ENCODE measurements at places on chromosomes 3 and 15.

DNA sequence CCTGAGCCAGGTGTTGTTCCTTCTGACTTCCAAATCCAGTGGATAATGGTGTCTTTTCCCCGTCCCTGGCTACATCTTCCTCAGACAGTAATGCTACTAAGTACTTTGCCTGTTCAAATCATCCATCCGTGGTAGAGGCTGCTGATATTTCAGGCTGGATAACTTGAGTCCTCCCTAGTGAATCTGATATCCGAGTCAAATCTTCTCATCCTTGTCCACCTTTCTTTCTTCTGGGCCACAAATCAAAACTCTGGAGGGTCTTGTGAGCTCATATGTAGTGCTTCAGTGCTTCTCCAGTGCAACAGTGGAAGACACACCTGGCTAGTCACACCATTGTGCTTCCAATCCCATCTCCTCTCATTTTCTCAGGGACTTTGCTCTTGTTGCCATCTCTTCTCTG, 11.2 kb downstream of the SH3GL3 start:
- no peak for DNase-seq

DNA sequence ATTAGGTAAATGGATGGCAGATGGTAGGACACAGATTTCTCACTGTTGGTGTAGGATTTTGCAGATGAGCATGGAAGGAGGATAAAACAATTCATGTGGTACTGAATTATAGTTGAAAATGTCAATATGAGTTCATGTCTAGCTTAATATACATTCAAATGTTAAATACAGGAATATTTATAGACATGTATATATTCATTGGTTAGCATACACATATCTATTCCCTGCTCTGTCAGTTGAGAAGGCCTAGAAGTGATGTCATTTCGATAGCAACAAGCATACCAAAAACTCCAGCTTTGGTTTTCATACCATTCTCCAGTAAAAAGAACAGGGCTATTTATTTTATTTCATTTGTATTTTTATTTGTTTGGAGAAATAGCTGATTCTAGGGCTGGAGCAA, 497.1 kb downstream of the EPHB1 start:
- DNase-seq: no peak

DNA sequence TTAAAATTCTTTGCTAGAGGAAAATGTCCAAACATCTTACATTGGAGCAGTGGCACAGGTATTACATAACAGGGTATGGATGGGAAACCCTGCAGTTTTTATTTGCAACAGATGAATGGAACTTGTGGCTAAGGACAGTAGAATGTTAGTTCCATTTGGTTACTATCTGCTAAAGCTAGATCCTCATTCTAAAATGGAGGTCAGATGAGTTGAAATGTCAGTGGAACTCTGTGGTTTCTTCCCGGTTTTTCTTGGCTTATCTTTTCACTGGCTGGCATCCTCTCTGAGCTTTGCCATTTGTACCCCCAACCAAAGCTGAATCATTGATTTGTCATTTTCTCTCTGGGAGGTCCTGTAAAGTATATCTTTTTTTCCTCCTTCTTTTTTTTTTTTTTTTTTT, 68.9 kb downstream of the ARMC8 start:
- peak; percentile 9 for DNase-seq

DNA sequence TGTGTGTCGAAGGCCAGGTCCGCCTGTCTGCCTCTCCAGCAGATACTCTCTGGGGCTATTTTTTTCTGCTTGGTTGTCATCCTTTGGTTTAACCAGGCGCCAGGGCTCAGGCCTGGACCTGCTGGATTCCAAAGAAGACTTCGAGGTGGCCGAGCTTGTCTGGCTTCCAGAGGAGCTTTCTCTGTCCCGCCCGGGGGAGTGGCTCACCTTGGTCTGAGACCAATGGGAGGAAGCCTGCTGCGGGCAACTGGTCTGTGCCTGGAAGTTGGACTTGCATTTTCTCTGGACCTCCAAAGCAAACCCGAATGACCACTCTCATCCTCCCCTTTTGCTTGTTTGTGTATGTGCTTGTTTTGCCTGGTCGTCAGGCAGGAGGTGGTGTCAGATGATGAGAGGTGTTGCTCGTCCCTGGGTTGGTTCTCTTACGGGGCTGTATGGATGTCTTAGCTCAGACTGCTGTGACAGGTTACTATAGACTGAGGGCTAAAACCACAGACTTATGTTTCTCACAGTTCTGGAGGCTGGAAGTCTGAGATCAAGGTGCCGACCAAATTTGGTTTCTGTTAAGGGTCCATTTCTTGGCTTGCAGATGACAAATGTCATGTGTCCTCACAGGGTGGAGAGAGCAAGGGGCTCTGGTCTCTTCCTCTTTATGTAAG, 19.3 kb downstream of the IGF1R start:
- no peak for DNase-seq

GRCh38 chr3:26460985-26461384, 161.6 kb upstream of the LRRC3B start:
- DNase-seq: no peak

DNA sequence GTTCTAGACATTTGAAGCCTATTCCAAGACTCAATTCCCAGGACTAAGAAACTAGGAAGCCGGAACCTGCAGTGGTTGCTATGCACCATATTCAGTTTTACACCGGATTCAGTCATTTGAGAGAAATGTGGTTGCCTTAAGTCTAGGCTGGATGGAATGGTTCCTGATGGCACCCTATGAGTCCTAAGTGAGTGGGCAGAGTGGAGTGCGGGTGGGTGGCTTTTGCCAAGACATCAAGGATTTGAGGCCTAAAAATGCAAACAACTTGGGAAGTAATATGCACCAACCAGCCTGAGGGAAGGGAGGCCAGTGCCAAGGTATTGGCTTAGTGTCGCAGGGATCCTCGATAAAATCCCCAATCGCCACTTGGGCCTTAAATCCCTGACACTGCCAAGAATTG, 4.2 kb upstream of the CD276 start:
- DNase-seq: no peak

GRCh38 chr3:43994657-43995546, 246.8 kb upstream of the TOPAZ1 start:
- peak; percentile 43 for DNase-seq

- DNase-seq: peak; percentile 81
These were observed 21.3 kb downstream of the EPHB3 start for GRCh38 chr3:184582646-184583577.

- no peak for DNase-seq
These were observed 116.1 kb upstream of the KLHL25 start for GRCh38 chr15:85910834-85911233.

DNA sequence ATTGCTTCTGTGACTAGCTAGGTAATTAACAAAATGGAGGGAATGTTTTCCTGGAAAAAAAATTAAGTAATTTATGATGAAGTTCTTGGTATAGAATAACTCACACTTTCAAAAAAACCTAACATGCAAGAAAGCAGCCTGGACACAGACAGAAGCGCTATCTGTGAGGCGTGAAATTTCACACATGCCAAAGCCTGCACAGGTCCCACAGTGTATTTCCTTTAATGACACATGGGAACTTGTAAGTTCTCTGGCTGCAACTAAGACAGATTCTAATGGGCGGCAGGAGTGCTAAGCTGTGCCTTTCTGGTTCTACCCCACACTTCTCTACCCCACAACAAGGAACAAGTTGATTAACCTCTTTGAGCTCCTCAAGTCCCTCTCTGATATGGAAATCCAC, 84.9 kb upstream of the NEO1 start:
- no peak for DNase-seq

DNA sequence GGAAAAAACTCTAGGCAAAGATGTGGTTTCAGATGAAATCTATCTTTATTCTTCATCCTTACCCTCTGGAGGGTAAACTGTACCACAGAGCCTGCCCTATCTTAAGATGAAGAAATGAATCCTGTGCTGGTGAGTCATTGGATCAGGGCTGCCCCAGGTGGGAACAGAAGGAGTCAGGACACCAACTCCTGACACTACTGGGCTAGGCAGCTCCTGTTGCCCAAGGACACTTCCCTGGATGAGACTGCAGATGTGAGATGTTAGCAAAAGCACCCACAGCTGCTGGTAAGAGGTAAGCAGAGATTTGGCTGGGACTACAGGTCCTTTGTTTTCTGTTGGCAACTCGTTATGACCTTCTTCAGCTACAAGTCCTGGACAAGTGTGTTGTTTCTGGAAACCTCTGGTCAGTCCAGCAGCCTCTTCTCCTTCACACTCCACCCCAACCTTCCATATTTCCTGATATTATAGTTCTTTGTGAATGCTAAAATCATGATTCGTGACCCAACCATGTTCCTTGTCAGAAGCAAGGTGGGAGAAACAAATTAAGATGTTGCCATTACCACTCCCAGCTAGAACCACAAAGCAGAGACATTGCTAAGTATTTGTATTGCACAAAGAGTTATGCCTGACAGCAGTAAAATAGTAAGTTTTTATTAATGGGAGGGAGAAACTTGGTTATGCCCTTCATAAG, 104.2 kb upstream of the TGFBR2 start:
- DNase-seq: peak; percentile 65

GRCh38 chr3:193991666-193992424, 144.1 kb upstream of the HES1 start:
- no peak for DNase-seq

DNA sequence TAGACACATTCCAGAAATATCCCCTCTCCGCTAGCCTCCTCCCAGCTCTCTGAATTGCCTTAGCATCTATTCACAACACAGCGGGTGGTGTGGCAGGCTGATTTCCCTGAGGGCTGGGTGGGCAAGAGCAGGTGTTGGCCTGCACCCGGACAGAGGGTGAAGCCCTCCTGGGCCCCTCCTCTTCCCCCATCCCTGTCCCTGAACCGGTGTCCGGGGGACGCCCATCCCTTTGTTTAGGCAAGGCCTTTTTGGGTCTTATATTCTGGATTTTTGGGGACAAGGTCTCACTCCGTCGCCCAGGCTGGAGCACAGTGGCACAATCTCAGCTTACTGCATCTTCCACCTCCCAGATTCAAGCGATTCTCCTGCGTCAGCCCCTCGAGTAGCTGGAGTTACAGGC, 55.2 kb upstream of the KLHL25 start:
- no peak for DNase-seq

DNA sequence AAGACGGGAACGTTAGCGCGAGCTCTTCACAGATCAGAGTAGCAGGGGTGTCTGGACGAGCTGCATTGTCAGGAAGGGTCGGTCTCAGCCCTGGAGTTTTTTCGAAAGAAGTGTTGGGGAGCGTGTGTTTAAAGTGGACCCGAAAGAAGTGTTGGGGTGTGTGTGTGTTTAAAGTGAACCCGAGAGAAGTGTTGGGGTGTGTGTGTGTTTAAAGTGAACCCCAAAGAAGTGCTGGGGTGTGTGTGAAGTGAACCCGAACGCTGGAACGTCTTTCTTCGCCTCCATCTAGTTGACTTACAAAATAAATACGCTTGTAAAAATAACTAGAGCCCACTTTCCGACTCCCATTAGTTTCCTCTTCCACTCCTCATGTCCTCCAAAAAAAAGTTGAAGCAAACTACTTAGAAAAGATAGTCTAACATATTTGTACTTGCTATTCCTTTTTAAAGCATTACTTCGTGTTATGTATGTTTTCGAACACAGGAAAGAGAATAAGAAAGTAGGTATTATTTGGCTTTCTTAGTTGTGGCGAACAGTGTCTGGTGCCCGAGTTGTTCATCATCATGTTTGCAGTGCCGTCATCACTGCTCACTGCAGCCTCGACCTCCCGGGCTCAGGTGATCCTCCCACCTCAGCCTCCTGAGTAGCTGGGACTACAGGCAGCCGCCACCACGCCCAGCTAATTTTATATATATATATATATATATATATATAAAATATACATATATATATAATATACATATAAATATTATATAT, 1.0 kb downstream of the LRCH3 start:
- DNase-seq: peak; percentile 35

GRCh38 chr3:133830071-133830470, 24.5 kb downstream of the SRPRB start:
- DNase-seq: no peak

GRCh38 chr3:72176537-72177041, 391.6 kb upstream of the PROK2 start:
- no peak for DNase-seq

DNA sequence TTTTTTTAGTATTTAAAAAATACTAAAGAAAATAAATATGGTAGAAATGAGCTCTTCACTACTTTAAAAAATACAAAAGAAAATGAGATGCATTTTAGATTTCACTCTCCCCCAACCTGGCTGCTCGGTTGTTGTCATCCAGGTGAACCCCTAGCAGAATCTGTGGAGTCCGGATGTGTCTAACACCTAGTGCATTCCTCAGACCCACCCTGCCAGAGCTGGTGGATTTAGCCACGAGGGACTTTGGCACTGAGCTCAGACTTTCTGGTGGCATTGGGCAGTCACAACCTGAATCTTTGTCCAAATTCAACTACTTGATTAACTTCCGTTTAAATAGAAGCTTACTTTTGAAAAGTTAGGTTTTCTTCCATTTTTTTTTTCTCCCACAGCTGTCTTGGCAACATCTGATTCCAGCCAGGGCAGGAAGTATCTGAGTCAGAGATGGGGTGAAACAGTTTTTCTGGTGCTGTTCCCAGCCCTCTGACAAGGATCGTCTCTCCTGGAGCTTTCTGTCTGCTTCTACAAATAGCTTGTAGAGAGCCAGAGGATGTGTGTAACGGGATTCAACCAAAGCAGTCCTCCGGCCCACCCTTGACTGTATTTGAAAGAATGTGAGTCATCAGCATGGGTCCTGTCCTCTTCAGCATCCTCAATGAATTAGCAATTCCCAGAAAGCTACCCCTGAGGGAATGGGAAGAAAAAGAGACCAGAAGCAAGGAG, 301.8 kb upstream of the MCTP2 start:
- DNase-seq: peak; percentile 87

- DNase-seq: peak; percentile 49
These were observed at the start of gene LYSMD2 for GRCh38 chr15:51737522-51738305. LYSMD2 (minus strand) TSS chr15:51737655; CDS start chr15:51737622, 33 bp downstream.

DNA sequence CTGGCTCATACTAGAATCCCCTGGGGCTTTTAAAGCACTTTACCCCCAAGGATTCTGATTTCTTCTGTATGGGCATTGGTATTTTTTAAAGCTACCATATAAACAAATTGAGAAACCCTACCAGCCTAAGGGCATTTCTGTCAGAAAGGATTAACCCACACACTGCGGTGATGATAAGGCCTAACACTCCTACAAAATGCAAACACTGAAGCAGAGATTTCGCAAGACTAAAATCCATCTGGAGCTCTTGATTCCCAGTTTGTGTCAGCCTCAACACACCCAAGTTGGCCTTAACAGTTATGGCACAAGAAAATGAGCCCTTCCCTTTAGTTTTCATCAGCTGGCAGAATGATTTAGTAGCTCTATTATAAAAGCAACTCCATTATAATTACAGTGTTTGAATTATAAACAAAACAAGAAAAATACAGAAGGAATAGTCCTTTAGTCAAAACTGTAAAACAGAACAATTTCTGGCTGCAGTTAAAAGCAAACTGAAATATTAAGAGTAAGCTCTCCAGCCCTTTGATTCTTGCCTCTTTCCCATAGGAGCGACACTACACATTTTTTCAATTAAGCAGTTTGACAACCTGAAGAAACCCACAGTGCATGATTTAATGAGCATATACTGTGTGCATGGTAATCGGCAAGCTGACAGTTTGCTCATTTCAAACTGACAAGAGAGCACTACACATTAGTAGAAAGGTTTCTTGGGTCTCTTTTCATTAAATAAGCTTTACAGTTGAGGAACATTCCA, 441.2 kb downstream of the FHIT start:
- peak; percentile 68 for DNase-seq

GRCh38 chr15:94858011-94858410, 626.6 kb downstream of the MCTP2 start:
- peak; percentile 4 for DNase-seq
